Spinal cord (tissue), 10 donors: ENCODE measurements at places on chromosomes 6 and 20. TPM values are rescaled to one million over a fixed set of nuclear protein-coding genes. Genes with fewer than 3 reads are reported as not detected.

CLPSL2 gene
- not detected for total RNA-seq

CTCFL gene
- total RNA-seq, result 0.28 TPM

POLH gene
- total RNA-seq, result 10.5 TPM

PRDM13 gene
- total RNA-seq, result 0.33 TPM

C20orf96 gene
- total RNA-seq, result 8.9 TPM

FAM162B gene
- 6.0 TPM for total RNA-seq

FAM184A gene
- 15.7 TPM for total RNA-seq

GJA10 gene
- not detected for total RNA-seq

SIRPG gene
- not detected for total RNA-seq
